HuH-7.5 (cell line): ENCODE measurements at places on chromosomes 6 and 20.

GRCh38 chr6:122821095-122821494, 32.0 kb downstream of the SMPDL3A start:
- DNase-seq = no peak

- no peak for DNase-seq
Observed at GRCh38 chr20:40644863-40645262, 44.2 kb downstream of the MAFB start.

- DNase-seq = no peak
Observed at GRCh38 chr6:36686668-36687513, 8.4 kb downstream of the CDKN1A start.

- DNase-seq = no peak
Observed at GRCh38 chr6:127102299-127102698, 16.2 kb upstream of the RSPO3 start.

GRCh38 chr6:44868335-44868668, 459.8 kb upstream of the RUNX2 start:
- no peak for DNase-seq

- peak; percentile 99 for DNase-seq
Observed at GRCh38 chr20:47196091-47197081, 160.1 kb downstream of the ZMYND8 start.

GRCh38 chr6:41531016-41531415, 15.2 kb upstream of the FOXP4 start:
- DNase-seq = no peak

DNA sequence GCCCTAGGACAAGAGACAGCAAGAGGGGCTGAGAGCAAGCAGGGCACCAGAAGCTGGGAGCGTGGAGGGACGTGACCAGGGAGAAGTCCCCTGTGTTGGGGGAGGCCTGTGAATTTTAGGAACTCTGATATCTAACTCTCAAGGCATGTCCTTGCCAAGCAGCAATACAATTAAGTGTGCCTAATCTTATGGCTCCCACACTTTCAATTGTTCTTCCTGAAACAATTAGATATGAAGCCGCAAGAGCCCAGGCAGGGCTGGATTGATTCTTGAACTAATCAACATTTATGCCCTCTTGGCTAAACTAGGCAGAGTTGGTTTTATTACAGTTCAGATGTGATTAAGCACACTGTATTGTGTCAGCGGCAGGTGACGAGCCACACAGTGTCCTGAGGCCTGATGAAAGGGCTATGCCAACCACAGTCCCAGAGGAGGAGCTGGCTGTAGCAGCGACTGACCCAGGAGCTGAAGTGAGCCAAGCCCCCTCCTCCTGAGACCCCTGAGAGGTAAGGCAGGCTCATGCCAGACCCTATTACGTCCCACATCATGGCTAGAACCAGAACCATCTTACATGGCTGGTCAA, 4.2 kb upstream of the MAVS start:
- DNase-seq = no peak

- no peak for DNase-seq
Observed at GRCh38 chr20:46118481-46119020, 437 bp downstream of the CD40 start.

DNA sequence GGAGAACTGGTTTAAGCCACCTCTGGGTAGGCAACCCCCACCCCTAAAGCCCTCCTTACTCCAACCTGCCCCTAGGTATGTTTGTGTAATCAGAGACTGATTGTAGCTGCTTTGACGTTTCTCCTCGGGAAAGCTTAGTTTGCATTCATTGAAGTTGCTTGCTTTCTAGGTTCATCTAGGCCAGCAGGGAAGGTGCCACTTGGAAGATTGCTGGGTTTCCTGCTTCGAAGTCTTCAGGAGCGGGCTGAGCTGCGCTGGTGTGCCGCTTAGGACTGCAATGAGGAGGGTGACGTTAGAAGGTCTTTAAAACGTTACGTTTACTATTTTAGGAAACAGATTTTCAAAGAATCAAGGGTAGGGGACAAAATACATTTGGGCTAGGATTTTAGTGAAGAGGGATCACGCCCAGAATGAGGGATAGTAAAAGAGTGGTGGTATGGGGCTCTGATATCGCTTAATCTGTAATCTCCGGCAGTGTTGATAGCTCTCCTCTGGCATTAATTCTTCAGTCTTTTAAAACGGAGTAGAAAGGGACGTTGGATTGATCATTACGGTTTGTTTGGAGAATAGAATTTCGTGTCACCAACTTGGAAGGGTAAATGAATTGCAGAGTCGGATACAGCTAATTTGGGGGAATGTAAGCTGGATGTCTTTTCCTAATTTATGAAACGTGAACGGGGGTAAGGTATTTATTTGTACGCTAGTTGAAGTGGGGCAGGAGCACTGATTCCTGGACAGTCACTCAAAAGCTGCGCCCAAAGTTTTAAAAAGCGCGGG, 92.6 kb upstream of the PRDM1 start:
- no peak for DNase-seq

DNA sequence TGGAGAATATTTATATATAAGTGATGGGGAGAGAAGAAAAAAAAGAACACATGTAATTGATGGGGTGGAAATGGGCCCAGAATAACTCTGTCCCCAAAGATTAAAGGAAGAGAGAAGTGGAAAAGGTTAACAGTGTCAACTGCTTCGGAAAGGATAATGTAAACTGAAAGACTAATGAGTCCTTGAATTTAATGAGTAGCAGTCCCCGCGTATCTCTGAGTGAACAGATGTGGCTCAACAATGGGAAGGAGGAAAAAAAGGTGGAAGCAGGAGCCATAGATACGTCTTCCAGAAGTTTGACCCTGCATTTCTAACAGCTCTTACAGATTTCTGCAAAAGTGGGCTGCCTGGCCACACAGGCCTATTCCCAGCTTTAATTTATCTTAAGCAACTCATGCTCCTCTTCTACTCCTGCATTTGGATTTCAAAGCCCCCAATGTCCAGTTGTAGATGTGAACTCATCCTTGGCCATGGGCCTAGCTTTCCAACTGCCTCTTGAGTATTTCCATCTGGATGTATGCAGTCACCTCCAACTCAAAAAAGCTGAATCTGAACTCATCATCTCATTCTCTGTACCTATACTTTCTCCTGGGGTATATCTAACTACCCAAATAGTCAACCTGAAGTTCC, 61.3 kb downstream of the DST start:
- no peak for DNase-seq

DNA sequence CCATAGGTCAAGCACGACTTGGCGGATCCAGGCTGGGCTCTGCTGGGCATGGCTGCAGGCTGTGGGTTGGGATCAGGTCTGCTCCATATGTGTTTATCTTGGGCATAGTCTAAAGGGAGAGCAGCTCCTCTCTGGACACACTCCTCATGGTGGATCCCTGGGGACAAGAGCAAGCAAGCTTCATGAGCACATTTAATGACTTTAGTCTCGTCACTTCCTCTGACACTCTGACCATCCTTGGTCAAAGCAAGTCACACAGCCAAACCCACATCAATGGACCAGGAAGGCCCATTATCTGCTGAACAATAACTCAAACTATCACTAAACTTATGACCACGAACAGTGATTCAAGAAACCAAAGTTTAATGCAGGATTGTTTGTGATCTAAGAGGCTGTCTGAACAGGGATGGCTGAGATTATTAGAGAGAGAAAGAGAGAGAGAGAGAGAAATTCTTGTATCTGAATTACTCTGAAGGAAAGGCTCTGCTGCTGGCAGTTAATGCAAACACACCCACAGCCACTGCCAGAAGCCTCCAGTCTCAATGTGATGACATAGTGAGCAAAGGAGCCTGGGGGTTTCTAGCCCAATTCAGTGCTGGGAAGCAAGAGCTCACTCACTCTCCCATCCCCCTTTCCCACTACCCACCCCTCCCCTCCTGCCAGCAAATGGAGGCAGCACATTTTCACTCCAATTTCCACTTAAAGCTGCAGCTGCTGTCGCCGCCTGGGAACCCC, 490.2 kb upstream of the SULF2 start:
- no peak for DNase-seq

- DNase-seq = no peak
Observed at GRCh38 chr6:37141281-37142049, 28.5 kb upstream of the PIM1 start.

DNA sequence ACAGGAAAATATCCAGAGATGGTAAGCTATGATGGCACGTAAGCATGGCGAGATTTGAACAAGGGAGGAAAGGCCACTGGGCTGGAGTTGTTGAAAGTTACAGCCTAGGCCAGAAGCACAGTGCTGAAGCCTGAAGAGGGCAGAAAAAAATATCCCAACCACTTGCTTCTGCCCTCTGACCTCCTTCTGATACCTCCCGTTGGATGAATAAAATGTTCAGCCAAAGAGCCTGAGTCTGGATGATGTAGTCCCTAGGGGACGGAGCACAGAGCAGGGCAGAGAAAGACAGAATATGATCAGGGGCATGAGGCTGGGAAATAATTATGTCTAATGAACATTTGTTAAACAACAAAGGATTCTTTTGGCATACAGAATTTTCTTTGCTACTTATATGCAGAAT, 19.7 kb downstream of the KLHL31 start:
- DNase-seq = no peak

- no peak for DNase-seq
Observed at GRCh38 chr6:99282479-99283062, 66.9 kb downstream of the FAXC start.

- DNase-seq = no peak
Observed at GRCh38 chr20:45545754-45546453, 1.3 kb downstream of the EPPIN start.

- DNase-seq = no peak
Observed at GRCh38 chr20:44011251-44011940, 96.7 kb downstream of the TOX2 start.

DNA sequence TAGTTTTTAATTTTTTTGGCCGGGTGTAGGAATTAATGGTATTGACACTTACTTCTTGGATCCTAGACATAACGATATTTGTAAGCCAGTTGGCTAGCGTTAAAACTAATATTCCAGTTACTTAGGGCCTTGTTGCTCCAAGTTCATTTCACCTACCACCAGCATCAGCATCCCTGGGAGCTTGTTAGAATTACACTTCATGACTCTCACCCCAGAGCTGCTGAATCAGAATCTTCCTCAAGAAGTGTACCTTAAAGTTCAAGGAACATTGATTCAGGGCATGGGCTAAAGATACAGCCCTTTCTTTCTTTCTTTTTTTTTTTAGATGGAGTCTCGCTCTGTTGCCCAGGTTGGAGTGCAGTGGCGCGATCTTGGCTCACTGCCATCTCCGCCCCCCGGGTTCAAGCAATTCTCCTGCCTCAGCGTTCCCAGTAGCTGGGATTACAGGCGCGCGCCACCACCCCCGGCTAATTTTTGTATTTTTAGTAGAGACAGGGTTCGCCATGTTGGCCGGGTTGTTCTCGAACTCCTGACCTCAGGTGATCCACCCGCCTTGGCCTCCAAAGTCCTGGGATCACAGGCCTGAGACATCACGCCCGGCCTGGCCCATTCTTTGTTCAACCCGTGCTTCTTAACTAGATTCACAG, 1.1 kb downstream of the SLX4IP start:
- no peak for DNase-seq

- DNase-seq = no peak
Observed at GRCh38 chr20:36538026-36538722, 3.1 kb upstream of the MYL9 start.

DNA sequence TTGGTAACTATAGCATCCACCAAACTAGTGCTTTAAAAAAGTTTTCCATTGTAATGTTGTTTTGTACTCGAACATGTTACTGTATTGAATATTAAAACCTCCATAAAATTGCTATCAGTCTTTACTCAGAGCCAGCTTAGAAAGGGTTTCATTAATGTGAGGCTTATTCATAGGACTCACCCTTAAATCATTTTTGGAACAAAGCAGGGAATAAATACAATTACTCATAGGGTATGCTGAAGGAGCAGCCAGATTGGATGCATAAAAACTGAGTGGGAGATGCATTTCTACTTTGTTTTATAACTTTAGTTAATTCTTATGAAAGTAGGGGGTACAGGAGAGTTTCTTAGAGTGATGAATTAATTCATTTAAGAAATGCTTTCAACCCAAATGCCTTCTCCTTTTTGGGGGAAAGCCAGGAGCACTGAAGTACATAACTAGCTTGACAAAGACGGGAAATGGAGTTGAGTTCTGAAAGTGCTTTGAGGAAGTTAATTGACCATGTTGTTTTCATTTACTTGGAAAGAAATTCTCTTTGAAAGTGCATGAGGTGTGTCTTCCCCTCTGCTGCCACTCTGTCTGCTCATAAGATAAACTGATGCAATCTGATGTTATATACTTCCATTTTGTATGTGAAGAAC, 90.3 kb downstream of the RNF144B start:
- no peak for DNase-seq

- no peak for DNase-seq
Observed at GRCh38 chr6:110683241-110683640, 132.0 kb downstream of the CDK19 start.

- no peak for DNase-seq
Observed at GRCh38 chr6:146913842-146914488, 290.3 kb upstream of the STXBP5 start.

DNA sequence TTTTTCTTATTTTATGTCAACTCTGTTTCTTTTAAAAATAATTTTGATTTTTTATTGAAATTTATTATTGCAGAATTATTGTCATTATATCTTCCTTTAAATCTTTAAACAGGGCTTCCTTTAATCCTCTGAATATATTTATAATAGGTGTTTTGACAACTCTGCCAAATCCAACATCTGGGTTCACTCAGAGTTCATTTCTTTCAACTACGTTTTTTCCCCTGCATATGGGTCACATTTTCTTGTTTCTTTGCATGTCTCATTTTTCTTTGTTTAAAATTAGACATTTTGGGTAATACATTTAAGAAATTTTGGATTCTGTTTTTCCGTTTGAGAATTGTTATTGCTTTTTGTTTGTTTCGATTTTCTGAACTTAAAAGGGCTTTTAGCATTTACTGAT, 655.1 kb upstream of the CITED2 start:
- DNase-seq = no peak

GRCh38 chr20:7155282-7155681, 387.8 kb downstream of the BMP2 start:
- DNase-seq = no peak

DNA sequence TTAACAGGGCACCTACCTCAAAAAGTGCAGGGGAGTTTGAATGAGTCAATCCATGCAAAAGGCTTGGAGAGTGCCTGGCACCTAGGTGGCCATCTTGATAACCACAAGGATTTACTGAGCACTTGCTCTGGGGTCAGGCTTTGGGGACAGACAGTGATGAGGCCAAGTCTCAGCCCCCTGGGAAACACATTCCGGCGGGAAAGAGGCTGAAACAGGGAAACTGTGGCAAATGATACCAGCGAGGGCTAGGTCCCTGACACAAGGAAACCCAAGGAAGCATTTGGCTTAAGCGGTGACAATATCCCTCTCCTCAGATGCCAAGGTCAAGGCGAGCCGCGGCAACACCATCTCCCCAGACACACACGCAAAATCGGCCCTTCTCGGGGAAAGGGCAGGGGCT, 527 bp upstream of the DOK5 start:
- DNase-seq = no peak

DNA sequence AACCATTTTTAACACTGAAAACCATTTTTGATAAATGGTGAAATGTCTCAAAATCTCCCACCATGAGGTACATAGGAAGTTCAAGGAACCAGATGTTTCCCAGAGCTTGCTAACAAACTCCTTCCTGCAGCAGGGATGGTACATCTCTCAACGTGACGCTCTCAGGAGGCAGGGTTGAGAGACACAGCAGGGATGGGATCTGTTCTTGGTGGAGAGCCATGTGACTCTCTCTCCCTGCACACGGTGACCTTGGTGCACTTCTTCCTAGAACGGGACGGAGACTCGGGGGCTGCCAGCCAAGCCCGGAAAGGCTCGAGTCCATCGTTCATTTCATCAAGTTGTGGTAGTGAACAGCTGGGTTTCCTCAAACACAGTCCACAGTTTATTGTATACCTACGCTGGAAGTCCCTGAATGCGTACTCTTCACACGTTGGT, 94.2 kb downstream of the FAM50B start:
- DNase-seq = no peak

- no peak for DNase-seq
Observed at GRCh38 chr6:50353603-50354002, 303.9 kb upstream of the DEFB112 start.
